ENCODE measurements at places on chromosomes 4 and X. TPM values are rescaled to one million over a fixed set of nuclear protein-coding genes. Genes with fewer than 3 reads are reported as not detected.

GRCh38 chrX:9393571-9393970 is 71.3 kb upstream of the TBL1X start:
- H3K27me3 ChIP-seq = no peaks in the 10 kb centered on the region
- no peak for DNase-seq
- H3K27ac ChIP-seq = no peak overlapping the region
- H3K36me3 ChIP-seq = no peaks in the 10 kb centered on the region

- no peak for DNase-seq
- no peaks in the 10 kb centered on the region for H3K27me3 ChIP-seq
- peaks cover 4% of the 10 kb centered on the region for H3K4me1 ChIP-seq
- no peak overlapping the region for H3K27ac ChIP-seq
- H3K36me3 ChIP-seq = no peaks in the 10 kb centered on the region
These were observed 15.0 kb upstream of the TTC29 start for GRCh38 chr4:146960634-146961033.

- DNase-seq = peak; percentile 86
- peak overlapping the region; percentile 80 for H3K4me3 ChIP-seq
- H3K4me1 ChIP-seq = no peaks in the 10 kb centered on the region
- H3K27ac ChIP-seq = peak overlapping the region; percentile 83
These were observed 717 bp downstream of the PPP3CA start for GRCh38 chr4:101346351-101347266.

GRCh38 chrX:103864886-103865534 is 33.0 kb upstream of the RAB9B start:
- no peaks in the 10 kb centered on the region for H3K4me1 ChIP-seq
- no peak overlapping the region for H3K4me3 ChIP-seq
- no peaks in the 10 kb centered on the region for H3K27me3 ChIP-seq
- DNase-seq = no peak
- H3K36me3 ChIP-seq = no peaks in the 10 kb centered on the region

DNA sequence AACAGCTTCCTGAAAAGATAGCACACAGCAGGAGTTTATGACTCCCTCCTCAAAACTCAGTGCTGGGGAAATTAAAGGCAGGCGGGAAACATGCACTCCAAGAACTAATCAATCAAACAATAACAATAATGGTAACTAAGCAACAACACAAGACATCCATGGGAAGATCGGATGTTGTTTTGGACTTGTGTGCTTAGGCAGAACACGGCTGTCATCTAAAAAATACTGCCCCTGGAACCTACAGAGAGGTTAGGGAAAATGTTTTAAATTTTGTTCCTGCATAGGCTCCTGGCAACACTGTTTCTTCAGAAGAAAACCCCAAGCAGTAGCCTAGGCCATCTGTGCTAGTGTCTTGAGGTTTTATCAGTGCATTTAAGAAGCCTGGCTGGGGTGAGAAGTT is 1378.2 kb downstream of the STIM2 start:
- no peak overlapping the region for H3K4me3 ChIP-seq
- DNase-seq = no peak
- no peaks in the 10 kb centered on the region for H3K36me3 ChIP-seq
- H3K27me3 ChIP-seq = no peaks in the 10 kb centered on the region

DNA sequence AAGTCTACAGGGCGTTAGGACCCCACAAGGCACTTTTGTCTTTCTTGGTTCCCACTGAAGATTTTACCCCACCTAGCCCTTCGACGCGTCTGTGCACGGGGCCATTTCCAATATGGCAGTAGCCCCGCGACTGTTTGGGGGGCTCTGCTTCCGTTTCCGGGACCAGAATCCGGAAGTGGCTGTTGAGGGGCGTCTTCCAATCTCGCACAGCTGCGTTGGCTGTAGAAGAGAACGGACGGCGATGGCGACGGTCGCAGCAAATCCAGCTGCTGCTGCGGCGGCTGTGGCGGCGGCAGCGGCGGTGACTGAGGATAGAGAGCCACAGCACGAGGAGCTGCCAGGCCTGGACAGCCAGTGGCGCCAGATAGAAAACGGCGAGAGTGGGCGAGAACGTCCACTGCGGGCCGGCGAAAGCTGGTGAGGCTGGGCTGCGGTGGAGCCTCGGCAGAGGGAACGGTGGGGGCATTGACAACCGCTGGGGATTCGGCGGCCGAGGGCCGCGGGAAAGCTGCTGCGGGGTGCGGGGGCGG is at the start of gene USP11:
TSS of gene USP11 (plus strand) at position 207 of the 530 bp plus-strand sequence. CDS start at position 242, 35 bp downstream.
- peak within 1 kb of the TSS; percentile 90 for H3K4me3 ChIP-seq
- no peaks in the 10 kb centered on the region for H3K27me3 ChIP-seq
- peaks cover 6% of the 10 kb centered on the region for H3K36me3 ChIP-seq
- DNase-seq = peak; percentile 87

DNA sequence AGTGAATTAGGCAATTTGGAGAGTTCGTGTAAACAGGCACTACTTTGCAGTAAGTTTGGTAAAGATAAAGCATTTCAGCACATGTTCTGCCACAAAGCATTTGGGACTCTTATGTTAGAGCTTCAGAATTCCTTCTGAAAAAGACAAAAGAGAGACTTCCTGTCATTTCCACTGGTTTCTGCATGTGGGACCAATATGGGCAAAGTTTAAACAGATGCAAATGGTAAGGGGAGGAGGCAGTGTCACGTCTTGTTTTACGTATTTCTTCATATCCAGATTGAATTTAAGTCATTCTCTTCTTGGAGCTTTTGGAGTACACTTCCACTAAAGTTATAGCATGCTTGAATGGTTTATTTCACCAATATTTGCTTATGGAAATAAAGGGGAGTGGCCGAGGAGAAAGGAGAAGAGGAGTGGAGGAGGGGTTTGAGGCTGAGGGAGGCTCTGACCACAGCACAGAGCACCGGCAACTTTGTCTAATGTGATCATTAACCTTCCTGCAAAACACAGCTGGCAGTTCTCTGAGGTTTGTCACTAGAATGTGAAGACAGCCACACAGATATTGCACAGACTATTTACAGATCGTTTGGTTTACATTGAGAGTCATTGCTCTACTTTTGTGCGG is at the start of gene APELA:
TSS of gene APELA (plus strand) at position 479 of the 625 bp plus-strand sequence. CDS start 154 bp downstream, outside the sequence.
- H3K4me1 ChIP-seq = no peaks in the 10 kb centered on the region
- H3K36me3 ChIP-seq = no peaks in the 10 kb centered on the region
- H3K27me3 ChIP-seq = no peaks in the 10 kb centered on the region
- peak; percentile 64 for DNase-seq
- peak within 1 kb of the TSS; percentile 62 for H3K4me3 ChIP-seq
- H3K27ac ChIP-seq = no peak within 1 kb of the TSS

GRCh38 chr4:148056879-148057278 is 325.0 kb downstream of the ARHGAP10 start:
- peaks cover 11% of the 10 kb centered on the region for H3K4me1 ChIP-seq
- H3K36me3 ChIP-seq = no peaks in the 10 kb centered on the region
- no peak overlapping the region for H3K4me3 ChIP-seq
- H3K27ac ChIP-seq = no peak overlapping the region
- H3K27me3 ChIP-seq = no peaks in the 10 kb centered on the region

DNA sequence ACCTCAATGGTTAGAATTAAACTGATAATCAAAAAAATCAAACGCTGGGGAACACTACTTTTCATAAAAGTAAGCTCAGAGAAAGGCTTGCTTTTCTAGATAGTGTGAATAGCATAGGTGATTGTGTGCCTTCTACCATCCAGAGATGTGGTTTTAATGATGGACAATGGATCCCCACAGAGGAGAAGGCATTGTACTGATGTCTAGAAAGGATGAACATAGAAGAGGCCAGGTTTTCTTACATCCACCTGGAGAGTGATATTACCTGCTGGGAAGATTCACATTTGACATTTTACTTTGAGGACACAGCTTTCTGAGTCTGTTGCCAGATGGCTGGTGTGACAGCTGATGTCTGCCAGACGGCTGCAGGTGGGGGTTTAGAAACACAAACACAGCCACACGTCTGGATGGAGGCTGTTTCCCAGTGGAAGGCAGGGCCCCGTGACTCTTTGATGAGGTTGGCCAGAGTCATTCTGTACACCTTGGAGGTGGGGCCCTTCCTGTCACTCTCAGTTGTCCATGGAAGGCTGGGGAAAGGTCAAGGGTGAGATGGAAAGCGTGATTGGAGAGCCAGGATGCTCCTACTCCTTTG is 114.4 kb downstream of the PSAPL1 start:
- no peaks in the 10 kb centered on the region for H3K4me1 ChIP-seq
- H3K27ac ChIP-seq = no peak overlapping the region
- no peak overlapping the region for H3K4me3 ChIP-seq
- H3K27me3 ChIP-seq = no peaks in the 10 kb centered on the region
- H3K36me3 ChIP-seq = no peaks in the 10 kb centered on the region
- DNase-seq = no peak

The BMPR1B gene
- total RNA-seq = 5.1 TPM

GRCh38 chrX:20681683-20682082 is 415.0 kb upstream of the RPS6KA3 start:
- no peak overlapping the region for H3K4me3 ChIP-seq
- DNase-seq = no peak
- H3K27me3 ChIP-seq = no peaks in the 10 kb centered on the region
- no peak overlapping the region for H3K27ac ChIP-seq
- no peaks in the 10 kb centered on the region for H3K4me1 ChIP-seq
- no peaks in the 10 kb centered on the region for H3K36me3 ChIP-seq

The TMSB4X gene
- total RNA-seq = 2,755 TPM

DNA sequence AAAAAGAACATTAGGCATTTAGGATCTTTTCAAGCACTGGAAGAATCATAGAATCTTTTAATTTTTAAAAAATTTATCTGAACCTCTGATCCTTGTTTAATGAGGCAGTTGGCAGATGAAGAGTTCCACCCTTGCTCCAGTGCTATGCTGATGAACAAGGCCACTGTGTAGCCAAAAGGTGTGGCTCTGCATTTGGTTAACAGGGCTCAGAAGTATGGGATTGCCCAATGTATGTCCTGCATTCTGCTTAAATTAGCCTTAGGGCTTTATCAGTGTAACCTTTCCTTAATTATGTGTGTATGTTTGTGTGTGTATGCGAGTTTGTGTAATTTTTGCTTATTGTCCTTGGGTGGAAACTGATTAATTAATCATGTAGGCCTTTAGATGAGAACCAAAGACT is 43.3 kb upstream of the PPM1K start:
- no peaks in the 10 kb centered on the region for H3K36me3 ChIP-seq
- no peaks in the 10 kb centered on the region for H3K4me1 ChIP-seq
- H3K4me3 ChIP-seq = no peak overlapping the region
- H3K27me3 ChIP-seq = no peaks in the 10 kb centered on the region

DNA sequence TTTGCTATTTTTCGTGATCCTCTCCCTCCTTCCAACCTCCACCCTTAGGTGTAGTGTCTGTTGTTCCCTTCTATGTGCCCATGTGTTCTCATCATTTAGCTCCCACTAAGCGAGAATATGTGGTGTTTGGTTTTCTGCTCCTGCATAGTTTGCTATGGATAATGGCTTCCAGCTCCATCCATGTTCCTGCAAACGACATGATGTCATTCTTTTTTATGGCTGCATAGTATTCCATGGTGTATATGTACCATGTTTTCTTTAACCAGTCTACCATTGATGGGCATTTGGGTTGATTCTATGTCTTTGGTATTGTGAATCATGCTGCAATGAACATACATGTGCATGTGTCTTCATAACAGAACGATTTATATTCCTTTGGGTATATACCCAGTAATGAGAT is 102.7 kb downstream of the SEL1L3 start:
- H3K4me3 ChIP-seq = no peak overlapping the region
- no peaks in the 10 kb centered on the region for H3K4me1 ChIP-seq
- DNase-seq = no peak
- H3K27me3 ChIP-seq = no peaks in the 10 kb centered on the region
- no peak overlapping the region for H3K27ac ChIP-seq

DNA sequence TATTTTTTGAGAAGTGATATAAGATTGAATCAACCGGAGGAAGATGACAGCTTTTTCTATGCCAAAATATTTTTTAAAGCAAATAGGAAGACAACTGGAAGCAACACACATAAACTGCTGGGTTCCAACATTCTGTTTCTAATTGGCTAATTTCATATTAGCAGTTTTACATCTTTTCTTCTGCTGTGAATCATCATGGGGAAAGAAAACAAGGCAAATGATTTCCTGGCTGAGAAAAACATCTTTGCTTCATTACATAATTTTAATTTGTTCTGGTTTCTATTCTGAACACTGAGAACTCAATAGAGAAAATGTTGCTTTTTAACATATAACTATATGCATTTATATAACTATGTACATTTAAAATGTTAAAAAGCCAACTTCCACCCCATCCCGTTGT is 2518.5 kb downstream of the ARAP2 start:
- DNase-seq = no peak
- H3K4me1 ChIP-seq = no peaks in the 10 kb centered on the region
- H3K27me3 ChIP-seq = no peaks in the 10 kb centered on the region
- H3K36me3 ChIP-seq = no peaks in the 10 kb centered on the region
- no peak overlapping the region for H3K27ac ChIP-seq

The FABP2 gene
- not detected for total RNA-seq

The FAT4 gene
- 2.1 TPM for total RNA-seq

DNA sequence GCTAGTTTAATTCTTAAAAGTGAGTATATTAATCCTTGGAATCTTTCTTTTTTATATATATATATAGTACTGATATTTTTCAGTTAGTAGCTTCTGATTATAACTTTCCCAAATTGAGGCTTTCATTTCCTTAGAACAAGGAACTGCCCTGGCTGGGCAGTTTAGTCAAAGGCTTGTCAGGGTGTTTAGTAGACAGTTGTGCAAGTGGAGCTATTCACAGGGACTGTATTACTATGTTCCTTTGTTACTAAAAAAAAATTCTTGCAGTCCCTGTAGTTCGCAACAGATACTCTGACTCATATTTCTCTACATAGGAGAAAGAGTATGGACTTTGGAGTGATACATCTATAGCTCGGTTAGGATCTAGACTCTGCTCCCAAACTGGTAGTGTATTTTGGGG is 20.8 kb downstream of the USO1 start:
- H3K27ac ChIP-seq = no peak overlapping the region
- no peak overlapping the region for H3K4me3 ChIP-seq
- DNase-seq = no peak
- H3K27me3 ChIP-seq = no peaks in the 10 kb centered on the region
- H3K4me1 ChIP-seq = no peaks in the 10 kb centered on the region
- peaks cover 12% of the 10 kb centered on the region for H3K36me3 ChIP-seq

The TLR2 gene
- total RNA-seq = 0.53 TPM

The GPR143 gene
- 13.5 TPM for total RNA-seq

DNA sequence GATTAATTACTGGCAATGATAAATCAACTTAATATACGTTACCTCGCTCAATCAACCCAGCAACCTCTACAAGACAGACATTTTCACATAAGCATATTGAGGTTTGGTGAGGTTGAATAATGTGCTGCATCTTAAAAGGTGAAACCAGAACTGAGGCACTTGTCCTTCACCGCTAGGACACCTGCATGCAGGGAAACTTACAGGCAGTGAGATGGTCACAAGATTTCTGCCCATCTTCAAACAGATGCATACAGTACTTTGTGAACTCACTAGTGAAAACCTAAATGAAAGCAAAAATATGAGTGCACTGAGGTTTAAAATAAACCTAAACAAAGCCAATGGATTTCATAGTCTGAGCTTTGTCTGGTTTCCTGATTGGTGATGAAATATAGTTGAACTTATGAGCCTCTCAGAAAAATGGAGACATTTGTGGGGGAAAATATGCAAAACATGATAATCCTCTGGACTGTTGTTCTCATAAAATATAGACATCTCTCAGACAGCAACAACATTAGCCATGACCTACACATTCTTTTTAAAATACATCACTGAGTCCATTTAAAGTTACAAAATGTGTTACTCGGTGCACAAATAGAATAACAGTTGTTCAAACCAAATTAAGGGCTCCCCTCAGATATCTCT is 20.9 kb upstream of the PRSS12 start:
- H3K27me3 ChIP-seq = no peaks in the 10 kb centered on the region
- H3K4me3 ChIP-seq = no peak overlapping the region
- no peak overlapping the region for H3K27ac ChIP-seq
- DNase-seq = no peak
- no peaks in the 10 kb centered on the region for H3K36me3 ChIP-seq

All from endodermal cell (in vitro differentiated cells).